K562 (cell line): ENCODE measurements at places on chromosomes 4 and X. TPM values are rescaled to one million over a fixed set of nuclear protein-coding genes. Genes with fewer than 3 reads are reported as not detected.

The PDLIM3 gene
- total RNA-seq = not detected in 2 replicates

The VSIG4 gene
- 0.47 and 0.49 TPM in 2 replicates for total RNA-seq

The COX7B2 gene
- total RNA-seq = 0.47 TPM in 1 of 2 replicates, not detected in the other

The STS gene
- total RNA-seq = 0.73 and 0.76 TPM in 2 replicates

The EPGN gene
- total RNA-seq = not detected in 2 replicates

The DCAF8L2 gene
- not detected in 2 replicates for total RNA-seq

The AVPR2 gene
- total RNA-seq = not detected in 2 replicates

The ZNF157 gene
- not detected in 2 replicates for total RNA-seq

The MUC7 gene
- total RNA-seq = not detected in 2 replicates

The DUX4 gene
- total RNA-seq = not detected in 2 replicates

The F8A1 gene
- 0.27 TPM in 1 of 2 replicates, not detected in the other for total RNA-seq

The SPANXN3 gene
- total RNA-seq = not detected in 2 replicates

The CT45A10 gene
- 107 and 108 TPM in 2 replicates for total RNA-seq

The GAGE12F gene
- 531 and 581 TPM in 2 replicates for total RNA-seq

The TMSB15B gene
- not detected in 2 replicates for total RNA-seq

The RS1 gene
- not detected in 2 replicates for total RNA-seq

The HS6ST2 gene
- total RNA-seq = not detected in 2 replicates

The DOCK11 gene
- total RNA-seq = 56.8 and 58.5 TPM in 2 replicates

The UGT2B17 gene
- total RNA-seq = 0.11 and 0.13 TPM in 2 replicates

The DNAAF6 gene
- not detected in 2 replicates for total RNA-seq

The PDZD4 gene
- 0.38 TPM in 1 of 2 replicates, not detected in the other for total RNA-seq

The SULT1B1 gene
- 0.04 TPM in 1 of 2 replicates, not detected in the other for total RNA-seq

The MTNR1A gene
- total RNA-seq = not detected in 2 replicates

The CXCL13 gene
- not detected in 2 replicates for total RNA-seq

The MAGEC2 gene
- total RNA-seq = 56.9 and 57.4 TPM in 2 replicates

The RPA4 gene
- not detected in 2 replicates for total RNA-seq

The SATL1 gene
- 0.07 TPM in 1 of 2 replicates, not detected in the other for total RNA-seq
